CD4-positive, alpha-beta T cell treated with Interferon gamma for 1 hour (primary cell): ENCODE measurements at places on chromosomes 2 and 18.

- no peak for DNase-seq
Observed at GRCh38 chr2:56449449-56449860, 265.7 kb downstream of the CCDC85A start.

DNA sequence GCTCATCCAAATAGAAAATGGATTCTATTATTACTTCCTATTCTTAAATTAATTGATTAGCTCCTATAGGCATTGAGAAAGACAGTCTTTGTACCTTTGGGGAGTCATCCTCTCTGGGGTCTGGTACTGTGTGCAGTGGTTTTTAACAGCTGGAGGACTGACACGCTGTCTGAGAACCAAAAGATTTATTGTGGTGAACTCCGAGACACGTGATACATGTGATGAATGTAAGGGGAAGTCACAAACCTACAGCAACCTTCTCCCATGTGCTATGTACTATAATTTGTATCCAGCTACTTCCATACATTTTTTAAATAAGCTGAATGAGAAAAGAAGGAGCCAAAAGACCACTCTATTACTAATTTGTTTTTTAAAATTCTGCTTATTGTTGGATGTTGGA, 133.7 kb downstream of the GALNT3 start:
- DNase-seq, result no peak

DNA sequence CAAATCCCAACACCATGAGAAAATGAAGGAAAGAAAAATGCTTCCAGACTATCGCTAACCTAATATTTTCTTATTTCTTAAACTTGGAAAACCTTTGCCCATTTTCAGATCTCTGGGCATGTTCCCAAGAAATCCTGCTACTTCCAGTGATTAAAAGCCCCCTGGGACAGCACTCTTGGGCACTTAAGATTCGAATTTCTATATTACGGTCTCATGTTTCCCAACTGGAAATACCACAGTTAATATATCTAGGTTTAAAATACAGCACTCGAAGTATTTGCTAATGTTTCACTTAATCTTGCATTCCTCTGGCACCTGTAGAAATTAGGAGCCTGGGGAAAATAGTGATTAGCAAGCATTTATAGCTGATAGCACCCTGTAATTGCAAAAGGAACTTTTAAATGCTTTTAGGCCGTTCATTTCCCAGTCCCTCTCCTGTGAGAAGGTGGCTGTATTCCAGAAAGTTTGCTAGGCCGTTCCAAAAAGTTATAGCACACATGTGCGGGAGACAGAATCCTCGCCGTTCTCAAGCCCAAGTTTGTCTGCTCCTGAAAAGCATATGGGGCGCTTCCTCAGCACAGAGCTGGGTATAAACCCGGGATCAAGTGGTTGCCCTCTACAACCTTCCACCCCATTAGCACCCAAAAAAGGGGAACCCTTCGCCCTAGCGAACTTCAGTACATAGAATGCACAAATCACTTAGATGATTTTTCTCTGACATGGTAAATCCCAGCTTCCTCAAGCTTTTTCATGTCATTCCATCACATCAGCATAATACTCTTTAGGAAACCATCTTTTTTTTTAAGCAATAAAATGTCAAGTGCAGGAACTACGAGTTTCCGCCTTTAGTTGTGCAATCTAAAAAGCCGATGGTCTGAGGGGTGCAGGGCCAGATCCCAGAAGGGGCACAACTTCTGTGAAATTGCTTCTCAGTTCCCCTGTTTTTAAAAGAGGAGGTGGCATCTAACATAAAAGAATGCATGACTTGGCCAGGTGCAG, 60.6 kb downstream of the DIPK1C start:
- DNase-seq, result no peak

GRCh38 chr18:76391038-76391437, 104.0 kb downstream of the ZNF516 start:
- DNase-seq, result no peak

DNA sequence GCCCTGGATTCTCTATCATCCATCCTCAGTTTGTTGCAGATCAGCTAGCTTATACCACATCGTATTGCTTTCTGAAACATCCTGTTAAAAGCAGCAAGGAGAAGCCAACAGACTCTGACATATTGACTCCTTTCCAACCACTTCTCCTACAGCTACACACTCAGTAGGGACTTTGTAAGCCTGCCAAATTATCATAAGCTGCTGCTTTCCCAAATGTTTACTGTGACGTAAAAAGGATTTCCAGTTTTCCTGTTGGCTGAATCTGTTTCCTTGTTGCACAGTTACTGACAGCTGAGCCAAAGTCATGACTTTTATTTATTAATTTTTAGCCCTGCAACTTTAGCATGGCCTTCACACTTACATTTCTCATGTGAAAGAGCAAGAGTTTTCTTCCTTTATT, 294.3 kb downstream of the KCNJ3 start:
- no peak for DNase-seq
